ENCODE measurements at places on chromosomes 3 and 15.

DNA sequence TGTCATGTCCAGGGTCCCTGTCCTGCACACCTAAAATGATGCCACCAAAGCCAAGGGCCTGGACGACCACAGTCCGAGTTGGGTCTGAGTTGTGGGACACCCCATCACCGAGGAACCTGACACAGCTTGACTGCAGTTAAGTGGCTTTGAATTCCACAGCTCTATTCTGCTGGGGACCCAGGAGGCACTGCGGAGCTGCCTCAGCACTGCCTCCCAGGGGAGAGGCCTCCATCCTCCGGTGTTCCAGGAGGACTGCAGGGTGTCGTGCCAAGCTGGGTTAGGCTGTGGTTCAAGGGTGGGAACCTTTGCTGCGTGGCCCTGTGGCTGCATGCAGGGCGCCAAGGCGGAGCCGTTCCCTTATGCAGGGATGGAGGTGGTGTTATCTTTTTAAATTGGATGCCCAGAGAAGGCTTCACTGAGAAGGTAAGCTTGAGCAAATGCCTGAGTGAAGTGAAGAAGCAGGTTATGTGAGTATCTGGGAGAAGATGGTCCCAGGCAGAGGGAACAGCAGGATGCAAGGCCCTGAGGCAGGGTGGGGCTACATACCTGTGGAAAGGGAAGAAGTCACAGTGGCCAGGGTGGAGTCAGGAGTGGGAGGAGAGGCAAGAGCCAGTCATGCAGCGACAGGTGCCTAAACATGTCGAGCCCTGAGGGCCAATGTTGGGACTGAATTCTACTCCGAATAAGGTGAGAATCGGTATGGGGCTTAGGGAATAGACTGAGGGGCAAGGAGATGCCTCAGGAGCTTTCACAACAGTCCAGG lies 144.8 kb downstream of the TPRA1 start:
- peak; percentile 8 for DNase-seq

DNA sequence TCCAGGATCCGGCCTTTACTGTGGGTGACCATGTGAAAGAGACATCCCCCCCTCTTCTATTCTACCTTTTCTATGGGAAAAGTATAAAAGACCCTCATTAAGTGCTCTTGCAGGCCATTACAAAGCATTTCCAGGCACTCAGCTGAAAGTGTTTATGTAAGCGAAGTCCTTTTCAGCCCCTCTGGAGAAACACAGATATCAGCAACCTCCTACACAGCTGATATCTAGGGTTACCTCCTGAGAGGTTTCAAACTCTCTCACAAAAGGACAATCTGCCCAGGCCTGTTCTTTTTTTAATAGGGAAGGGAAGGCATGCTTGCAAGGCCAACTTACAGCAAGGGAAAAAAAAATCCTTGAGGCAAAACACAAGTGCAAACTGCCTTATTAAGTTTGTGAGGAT lies 12.6 kb downstream of the ETV5 start:
- DNase-seq: no peak

- DNase-seq: no peak
Observed at GRCh38 chr15:44435893-44436667, 8.7 kb downstream of the CTDSPL2 start.

DNA sequence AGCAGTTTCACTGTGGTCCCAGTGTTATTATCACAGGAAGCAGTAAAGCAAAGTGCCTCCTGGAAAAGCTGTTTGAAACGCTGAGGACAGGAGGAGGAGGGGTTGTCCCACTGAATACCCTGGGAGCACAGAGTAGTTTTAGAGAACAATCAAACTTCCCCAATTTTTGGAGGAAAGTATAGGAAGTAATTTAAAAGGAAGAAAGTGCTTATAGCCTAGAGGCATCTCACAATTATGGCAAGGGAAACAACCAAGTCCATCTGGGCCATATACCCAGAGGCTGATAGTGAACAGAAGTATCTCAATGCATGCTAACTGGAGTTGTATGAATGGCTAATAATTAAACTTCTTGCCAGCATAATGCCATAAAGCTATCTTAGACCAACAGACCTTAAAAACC lies 137.2 kb upstream of the EPHA6 start:
- DNase-seq: no peak

- no peak for DNase-seq
Observed at GRCh38 chr3:64915778-64916177, 228.0 kb upstream of the ADAMTS9 start.

DNA sequence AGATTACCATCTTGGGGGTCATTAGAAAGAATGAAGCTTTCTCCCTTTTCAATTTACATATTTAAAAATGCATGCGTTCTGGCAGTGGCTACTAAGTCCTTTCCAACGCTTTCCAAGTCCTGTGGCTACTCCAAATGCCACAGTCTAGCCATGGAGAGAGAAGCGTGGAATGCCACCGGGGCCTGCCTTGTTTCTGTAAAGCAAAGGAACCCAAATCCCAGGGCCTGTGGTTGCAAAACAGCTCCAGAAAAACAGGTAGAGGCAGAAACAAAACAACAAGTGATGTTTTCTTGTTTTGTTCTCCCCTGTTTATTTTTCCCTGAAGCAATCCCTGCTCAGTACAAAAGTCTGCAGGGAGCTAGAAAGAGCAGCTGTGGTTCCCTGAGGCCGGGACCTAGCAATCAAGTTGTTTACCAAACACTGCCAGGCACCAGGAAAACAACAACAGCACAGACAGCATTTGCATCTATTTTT lies 85.5 kb downstream of the FOXP1 start:
- no peak for DNase-seq

GRCh38 chr15:80006946-80007345 lies 36.0 kb upstream of the BCL2A1 start:
- DNase-seq: no peak

- DNase-seq: peak; percentile 32
Observed at GRCh38 chr3:71784914-71785531, at the start of gene PROK2. PROK2 (minus strand) TSS chr3:71785148; CDS start chr3:71785052, 96 bp downstream.

DNA sequence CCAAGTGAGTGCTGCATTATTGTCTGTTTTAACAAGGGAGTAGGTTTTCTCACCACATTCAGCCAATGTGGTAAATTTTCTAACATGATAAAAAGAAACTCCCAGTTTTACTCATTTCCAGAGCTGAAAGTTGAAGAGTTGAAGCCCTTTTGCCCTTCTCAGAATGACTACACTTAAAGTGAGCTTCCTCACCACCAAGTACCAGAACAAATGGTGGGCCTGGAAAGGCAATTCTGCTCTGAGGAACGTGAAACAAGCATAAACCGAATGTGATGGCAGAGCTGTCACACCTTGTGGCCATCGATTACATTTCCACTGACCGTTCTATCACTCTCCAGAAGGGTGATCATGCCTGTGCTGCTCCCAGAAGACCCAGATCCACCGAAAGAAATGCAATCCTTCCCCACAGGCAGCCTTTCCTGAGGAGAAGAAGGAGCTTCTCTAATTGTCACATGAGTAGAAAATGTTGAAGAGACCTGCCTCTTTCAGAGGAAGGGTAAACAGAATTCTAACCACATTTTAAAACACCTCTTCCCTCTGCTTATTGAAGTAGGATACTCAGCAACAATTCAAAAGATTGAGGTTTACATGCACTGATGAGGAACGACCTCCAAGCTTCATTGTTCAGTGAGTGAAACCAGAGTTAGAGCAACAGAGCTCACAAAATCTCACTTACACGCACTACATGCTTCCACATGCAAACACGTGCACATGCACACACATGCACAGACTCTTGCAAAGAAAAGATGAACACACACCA lies 21.4 kb upstream of the CCR9 start:
- no peak for DNase-seq

DNA sequence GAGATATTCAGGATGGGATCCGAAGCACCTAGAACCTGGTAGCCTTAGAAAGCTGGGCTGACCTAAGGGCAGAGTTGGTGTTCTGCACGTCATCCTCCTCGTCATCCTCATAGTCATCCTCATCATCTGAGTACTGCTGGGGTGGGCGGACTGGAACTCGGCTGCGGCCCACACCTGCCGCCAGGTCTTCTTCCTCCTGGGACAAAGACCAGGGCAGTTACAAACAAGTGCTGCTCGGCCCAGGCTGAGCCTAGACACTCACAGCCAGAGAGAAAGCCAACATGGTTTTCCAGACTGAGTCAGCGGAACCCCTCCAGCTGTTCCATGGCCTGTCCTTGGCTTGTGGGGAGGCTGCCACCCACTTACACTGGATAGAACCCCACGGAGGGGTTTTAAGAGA lies 40.5 kb downstream of the SEMA3G start:
- no peak for DNase-seq

DNA sequence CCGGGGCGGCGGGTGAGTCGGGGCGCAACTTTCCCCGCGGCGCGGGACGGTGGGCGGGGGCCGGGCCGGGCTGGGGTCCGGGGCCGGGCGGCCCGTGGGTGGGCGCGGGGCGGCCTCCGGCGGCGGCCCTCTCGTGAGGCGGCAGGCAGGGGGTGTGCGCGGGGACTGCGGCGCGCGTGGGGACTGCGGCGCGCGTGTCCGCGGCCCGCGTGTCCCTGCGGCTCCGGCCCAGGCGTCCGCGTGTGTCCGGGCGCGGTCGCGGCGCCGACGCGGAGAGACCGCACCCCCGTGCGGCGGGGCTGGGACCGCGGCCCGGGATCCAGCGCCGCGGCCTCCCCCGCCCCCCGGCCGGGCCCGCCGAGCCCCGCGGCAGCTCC lies 349 bp downstream of the PLXNA1 start:
- no peak for DNase-seq

GRCh38 chr3:164806188-164806587 lies 272.1 kb downstream of the SI start:
- no peak for DNase-seq

DNA sequence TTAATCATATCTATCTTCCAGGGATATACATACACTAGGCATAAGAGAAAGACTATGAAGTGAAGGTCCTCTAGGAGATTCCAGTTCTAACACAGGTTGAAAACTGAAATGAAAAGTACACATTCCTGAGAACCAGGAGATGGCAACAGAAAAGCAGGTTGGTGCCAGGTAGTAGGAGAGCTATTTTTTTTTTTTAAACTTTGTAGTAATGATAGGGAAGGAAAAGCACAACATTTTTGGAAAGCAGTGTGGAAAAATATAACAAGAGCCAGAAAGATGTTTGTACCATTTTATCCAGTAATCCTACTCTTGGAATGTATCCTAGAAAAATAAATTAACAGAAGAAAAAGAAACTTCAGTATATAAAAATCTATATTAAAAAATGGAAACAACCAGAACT lies 189.9 kb downstream of the DTWD1 start:
- DNase-seq: no peak

DNA sequence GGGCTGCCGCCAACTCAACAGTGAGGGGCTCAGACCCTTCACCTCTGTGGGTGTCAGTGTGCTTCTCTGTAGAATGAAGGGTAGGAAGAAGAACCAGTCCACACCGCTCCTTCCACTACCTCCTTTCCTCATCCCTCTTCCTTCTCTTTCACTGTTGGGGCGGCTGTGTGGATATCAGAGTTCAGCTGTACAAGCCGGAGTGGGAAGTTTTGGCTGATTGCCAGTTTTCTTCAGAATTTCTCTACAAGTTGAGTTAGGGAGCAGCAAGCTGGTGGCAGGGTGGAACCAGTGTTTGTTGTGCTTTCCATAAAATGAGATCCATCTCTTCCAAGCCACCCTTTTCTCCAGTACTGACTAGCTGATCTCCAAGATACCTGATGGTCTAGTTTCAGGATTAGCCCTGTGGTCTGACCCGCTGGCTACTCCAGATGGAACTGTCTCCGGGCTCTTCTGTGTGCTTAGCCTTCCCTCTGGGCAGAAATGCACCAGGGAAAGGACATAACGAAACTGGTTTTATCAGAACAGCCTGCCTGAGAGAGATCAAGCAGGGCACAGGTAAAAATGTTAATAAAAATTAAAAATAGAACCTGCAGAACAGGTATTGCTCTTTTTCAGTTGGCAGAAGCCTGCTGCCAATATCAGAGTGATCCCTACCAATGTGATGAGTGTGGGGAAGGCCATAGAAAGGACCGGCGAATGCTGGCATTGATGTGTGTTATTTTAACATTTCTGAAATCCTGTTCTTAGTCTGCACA lies 169.9 kb upstream of the TSC22D2 start:
- no peak for DNase-seq

DNA sequence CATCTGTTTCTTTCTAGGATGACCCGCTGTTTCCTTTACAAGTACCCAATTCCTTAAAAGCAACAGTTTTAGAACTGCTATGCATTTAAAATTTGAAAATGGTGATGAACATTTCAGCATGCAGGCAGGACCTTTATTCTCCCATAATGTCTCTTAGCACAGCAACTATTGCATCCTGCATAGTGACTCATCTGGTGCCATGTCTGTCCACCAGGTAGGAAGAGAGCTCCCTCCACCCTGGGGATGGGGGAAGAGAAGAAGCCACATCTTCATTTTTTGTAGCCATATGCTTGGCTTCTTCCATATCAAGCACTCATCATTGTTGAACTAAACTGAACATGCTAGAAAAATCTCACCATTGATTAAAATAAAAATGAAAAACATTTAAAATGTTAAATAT lies 9.9 kb downstream of the GPR15 start:
- no peak for DNase-seq

- DNase-seq: no peak
Observed at GRCh38 chr15:95511671-95512070, 818.8 kb upstream of the NR2F2 start.

GRCh38 chr3:5017925-5018531 lies 38.8 kb downstream of the BHLHE40 start:
- DNase-seq: no peak

GRCh38 chr15:97903971-97904572 lies 56.4 kb upstream of the ARRDC4 start:
- no peak for DNase-seq

DNA sequence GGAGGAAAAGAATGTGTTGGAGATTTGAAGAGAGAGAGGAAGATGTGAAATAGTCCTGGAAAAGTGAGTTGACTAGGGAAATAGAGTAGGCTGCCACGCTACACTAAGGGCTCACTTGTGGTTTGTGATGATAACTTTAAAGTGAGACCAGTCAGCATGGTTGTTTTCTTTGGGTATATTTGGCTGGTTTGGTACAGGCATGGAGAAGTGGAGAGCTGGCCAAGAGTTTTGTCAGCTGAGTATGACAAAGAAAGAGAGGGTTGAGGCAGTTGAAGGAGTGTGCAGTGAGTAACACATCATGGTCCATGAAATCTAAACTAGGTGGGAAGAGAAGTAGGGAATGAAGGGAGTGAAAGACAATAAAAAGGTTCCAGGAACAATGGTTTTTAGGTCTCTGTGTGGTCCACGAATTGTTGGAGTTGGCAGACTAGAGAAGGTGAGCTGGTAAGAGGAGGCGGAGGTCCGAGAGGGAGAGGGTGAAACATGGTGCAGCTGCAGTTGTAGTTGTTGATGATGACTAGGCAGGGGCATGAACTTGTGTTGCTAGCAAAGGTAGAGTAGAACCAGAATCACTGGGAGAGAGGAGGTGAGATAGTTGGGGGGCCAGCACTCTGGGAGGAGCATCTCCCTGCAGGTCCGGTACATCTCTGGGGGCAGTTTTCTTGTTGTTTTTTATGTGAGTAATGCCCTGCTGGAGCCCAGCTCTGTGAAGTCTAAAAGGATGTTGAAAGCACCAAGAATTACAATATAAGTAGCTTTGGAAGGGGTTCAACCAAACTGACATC lies 21.0 kb downstream of the ZNF80 start:
- no peak for DNase-seq

- DNase-seq: no peak
Observed at GRCh38 chr3:177832880-177833279, 635.6 kb upstream of the TBL1XR1 start.

GRCh38 chr3:162984746-162985145 lies 1488.1 kb downstream of the OTOL1 start:
- DNase-seq: no peak

- no peak for DNase-seq
Observed at GRCh38 chr15:84840741-84841429, 23.7 kb downstream of the ALPK3 start.

- DNase-seq: no peak
Observed at GRCh38 chr15:66253418-66254088, at the start of gene MEGF11. MEGF11 (minus strand) TSS chr15:66253750; CDS start chr15:66128403, 125,347 bp downstream.

- no peak for DNase-seq
Observed at GRCh38 chr3:43190670-43191069, 84.8 kb upstream of the POMGNT2 start.

GRCh38 chr3:127688416-127689265 lies 15.9 kb downstream of the ABTB1 start:
- peak; percentile 9 for DNase-seq

Measured in activated CD4-positive, CD25-positive, alpha-beta regulatory T cell treated with anti-CD3 and anti-CD28 coated beads, Interleukin-2, amount 50 U/mL, for 72 hours (primary cell).